HTR-8/SVneo (cell line): ENCODE measurements at places on chromosomes 1 and 21.

DNA sequence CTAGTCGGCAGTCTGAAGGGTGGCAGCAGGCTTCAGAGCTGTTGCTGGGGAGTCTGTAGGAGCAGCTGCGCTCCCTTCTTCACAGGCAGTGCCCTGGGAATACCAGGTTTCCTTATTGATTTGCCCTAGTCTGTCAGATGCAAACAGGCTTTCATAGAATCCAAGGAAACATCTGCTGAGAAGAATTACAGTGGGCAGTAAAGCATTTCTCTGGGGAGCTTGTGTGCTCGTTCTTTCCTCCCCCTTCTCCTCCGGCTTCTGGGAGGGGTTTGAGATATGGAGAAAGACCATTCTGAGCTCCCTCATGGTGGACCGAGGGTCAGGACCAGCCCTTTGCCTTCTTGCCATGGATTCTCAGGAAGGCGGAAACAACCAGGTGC lies 25.4 kb upstream of the PARP1 start:
- DNase-seq: no peak

GRCh38 chr1:87800006-87800405 lies 471.3 kb downstream of the LMO4 start:
- no peak for DNase-seq

DNA sequence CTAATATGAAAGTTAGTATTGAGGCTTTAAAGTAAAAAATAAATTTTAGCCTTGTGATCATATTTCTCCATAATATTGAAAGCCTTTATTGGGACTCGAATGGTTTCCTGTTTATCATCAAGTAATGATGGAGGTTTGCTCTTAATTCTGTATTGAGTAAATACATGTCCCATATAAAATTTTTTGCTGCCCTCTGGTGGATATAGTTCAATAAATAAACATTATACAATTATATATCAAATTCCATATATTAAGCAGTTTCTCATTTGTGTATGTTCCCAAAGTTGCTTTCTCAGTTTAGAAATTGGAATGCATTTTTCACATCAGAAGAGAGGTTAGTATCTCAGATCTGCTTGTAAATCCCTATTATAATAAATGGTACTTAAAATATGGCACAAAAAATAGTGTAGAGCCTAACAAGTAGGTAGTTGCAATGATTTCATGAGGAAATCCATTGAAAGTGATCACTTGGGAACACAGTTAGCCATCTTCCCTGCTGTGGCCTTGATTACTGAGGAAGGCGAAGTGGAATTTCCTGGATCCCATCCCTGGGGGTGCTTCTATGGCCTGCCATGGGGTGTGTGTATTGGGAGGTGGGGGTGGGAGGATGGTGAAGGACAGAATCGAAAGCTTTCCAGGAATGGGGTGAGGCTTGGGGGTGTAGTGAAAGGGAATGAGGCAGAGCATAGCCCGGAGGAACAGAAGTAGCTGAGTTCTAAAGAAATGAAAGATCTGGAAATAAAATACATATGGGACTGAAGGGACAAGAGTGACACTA lies 84.1 kb upstream of the C21orf91 start:
- peak; percentile 25 for DNase-seq

- no peak for DNase-seq
Observed at GRCh38 chr1:25718732-25719131, 81.3 kb upstream of the SELENON start.

- DNase-seq: no peak
Observed at GRCh38 chr1:40625476-40626382, 39.8 kb downstream of the RIMS3 start.

DNA sequence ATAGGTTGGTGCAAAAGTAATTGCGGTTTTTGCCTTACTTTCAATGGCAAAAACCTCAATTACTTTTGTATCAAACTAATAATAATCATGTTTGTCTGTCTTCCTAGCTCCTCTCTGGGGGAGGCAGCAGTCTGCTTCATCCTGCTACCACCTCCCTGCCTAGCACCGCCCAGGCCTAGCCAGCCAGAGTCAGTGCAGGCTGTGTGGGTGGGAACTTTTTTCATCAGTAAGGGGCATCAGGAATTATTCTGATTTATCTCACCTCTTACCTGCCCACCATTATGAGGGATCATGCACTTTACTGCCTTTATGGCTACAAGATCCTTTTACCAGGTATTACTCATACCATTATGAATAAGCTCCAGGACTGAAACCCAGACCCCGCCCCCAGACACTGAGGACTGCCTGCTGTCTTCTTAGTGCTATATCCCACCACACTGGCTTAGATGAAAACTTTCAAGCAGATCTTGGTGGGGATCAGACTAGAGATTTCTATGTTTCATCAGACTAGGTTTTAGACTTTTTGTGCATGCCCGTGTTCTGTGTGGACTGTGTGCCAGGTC lies 116.4 kb downstream of the PBX1 start:
- DNase-seq: no peak

DNA sequence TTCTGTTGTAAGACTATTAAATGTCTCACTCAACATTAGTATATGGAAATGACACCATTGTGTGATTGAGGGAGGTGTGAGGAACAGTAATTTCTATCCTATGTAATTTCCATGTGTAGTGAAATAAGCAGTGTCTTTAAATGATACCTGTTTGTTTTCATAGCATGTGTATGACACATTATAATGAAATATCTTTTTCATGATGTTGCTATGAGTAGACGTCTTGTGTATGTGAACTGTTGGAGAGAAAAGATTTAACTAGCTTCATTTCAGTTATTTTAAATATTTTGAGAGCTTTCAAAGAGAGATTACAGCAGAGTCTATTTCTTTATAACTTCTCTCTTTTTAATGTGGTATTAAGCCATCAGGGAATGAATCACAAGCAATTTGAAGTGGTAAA lies 71.5 kb upstream of the QSOX1 start:
- no peak for DNase-seq

- no peak for DNase-seq
Observed at GRCh38 chr1:178607718-178608408, 95.0 kb downstream of the TEX35 start.

GRCh38 chr1:80448081-80448480 lies 1352.7 kb upstream of the ADGRL2 start:
- DNase-seq: no peak

- no peak for DNase-seq
Observed at GRCh38 chr21:39007532-39007931, 175.7 kb downstream of the PSMG1 start.

DNA sequence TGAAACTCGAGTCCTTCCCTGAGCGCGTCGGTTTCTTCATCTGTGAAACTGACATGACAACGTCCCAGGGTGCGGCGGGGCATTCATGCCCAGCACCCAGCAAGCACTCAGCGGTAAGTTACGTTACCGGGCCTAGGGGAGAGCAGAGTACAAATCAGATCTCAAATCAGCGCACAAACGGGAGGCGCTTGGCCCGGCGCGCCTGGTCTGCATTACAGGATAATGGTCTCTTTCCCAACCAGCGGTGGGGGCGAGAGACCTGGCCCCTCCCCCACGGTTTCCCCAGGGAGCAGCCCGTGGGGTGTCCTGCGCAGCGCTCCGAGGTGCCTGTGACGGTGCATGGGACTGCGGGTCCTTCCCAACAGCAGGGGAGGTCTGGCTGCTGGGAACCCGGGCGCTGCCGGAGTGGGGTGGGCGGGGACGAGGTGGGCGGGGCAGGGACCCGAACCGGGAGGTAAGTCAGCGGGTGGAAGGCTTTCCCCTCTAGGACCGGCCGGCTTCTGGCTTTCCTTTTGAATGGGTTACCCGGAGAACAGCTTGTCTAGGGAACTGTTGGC lies 1.0 kb downstream of the TMEM51 start:
- no peak for DNase-seq

- DNase-seq: no peak
Observed at GRCh38 chr1:179384027-179384426, 18.3 kb downstream of the AXDND1 start.

- DNase-seq: no peak
Observed at GRCh38 chr1:234779160-234779538, 169.2 kb upstream of the IRF2BP2 start.

DNA sequence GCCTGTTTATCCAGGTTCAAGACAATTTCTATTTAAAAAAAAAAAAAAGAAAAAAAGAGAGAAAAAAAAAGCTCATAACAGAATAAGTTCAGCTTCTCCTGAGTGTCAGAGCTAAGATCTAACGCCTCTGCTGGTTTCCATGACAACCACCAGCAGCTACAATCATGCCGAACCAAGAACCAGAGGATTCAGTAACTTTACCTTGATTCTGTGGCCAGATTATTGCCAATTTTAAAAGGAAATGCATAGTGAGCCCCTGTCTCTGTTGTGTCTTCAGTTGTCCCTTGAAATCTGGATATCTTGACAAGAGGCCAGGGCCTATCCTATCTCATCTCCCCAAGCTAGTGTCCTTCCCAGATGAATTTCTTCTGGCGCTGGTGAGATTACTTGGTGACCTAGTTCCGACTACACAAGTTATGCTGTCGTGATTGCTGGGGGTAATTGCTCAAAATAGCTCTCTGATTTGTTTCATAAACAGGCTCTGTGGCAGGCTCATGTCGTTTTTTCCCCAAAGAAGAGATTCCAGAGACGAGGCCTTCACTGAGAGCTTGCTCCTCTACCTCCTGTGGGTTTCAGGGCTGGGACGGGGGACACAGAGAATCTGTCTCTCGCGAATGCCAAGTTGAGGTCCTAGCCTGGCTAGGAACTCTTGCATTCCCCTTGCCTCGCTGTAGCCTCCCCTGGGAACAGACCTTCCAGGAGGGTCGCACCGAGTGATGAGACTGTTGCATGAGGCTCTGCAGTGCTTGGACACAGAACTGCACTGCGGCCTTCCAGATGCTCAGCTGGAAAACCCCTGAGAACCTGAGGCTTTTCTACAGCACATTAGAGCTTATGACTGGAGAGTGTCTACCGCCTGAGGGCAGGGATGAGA lies 32.4 kb upstream of the SCCPDH start:
- no peak for DNase-seq

- DNase-seq: no peak
Observed at GRCh38 chr1:211589782-211590721, 11.1 kb upstream of the SLC30A1 start.

DNA sequence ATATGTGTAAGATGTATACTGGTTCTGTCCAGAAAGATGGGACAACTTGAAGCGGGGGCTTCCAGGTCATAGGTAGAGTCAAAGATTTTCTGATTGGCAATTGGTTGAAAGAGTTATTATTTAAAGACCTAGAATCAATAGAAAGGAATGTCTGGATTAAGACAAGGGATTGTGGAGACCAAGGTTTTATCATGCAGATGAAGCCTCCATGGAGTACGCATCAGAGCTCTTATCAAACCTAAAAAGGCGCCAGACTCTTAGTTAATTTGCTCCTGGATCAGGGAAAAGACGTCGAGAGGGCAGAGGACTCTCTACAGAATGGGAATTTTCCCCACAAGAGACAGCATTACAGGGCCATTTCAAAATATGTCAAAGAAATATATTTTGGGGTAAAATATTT lies 23.7 kb upstream of the ETV3 start:
- no peak for DNase-seq

- DNase-seq: no peak
Observed at GRCh38 chr1:109306832-109307273, at the start of gene MYBPHL. TSS of gene MYBPHL (minus strand) at chr1:109307011. CDS start at chr1:109306991, 20 bp downstream.

- DNase-seq: no peak
Observed at GRCh38 chr1:147238053-147238902, 4.2 kb upstream of the CHD1L start.

GRCh38 chr1:14553711-14554110 lies 44.8 kb upstream of the KAZN start:
- no peak for DNase-seq

GRCh38 chr1:23865543-23865930 lies 2.6 kb downstream of the FUCA1 start:
- DNase-seq: peak; percentile 71

DNA sequence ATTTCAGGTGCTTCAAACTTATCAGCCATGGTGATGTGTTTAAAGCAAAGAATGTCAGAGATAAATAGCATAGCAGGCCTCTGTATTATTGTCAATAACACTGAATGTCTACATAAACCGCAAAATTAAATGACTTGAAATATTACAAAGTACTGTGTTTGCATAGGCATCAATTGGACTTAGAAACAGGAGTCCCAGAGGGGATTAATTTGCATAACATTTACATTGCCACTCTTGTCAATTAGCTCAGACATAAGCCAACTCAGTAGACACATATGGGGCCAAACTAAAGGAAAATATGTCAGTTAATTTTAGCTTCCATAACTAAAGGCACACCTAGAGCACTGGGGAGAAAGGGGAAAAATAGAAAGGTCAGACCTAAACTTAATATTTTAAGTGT lies 814.5 kb upstream of the NEGR1 start:
- DNase-seq: no peak

- no peak for DNase-seq
Observed at GRCh38 chr21:16713331-16714117, 799.3 kb upstream of the CXADR start.

- DNase-seq: no peak
Observed at GRCh38 chr1:6723621-6724428, 22.2 kb upstream of the DNAJC11 start.

DNA sequence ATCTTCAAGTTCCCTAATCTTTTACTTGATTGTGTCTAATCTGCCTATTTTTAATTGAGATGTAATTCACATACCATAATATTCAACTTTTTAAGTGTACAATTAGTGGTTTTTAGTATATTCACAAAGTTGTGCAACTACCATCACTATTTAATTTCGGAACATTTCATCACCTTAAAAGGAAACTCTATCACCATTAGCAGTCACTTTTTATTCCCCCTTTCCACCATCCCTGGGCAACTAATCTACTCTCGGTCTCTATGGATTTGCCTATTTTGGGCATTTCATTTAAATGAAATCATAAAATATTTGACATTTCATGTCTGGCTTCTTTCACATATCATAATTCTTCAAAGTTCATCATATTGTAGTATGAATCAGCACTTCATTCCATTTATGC lies 30.6 kb upstream of the HYI start:
- DNase-seq: no peak

- no peak for DNase-seq
Observed at GRCh38 chr1:6030132-6030531, 15.6 kb upstream of the KCNAB2 start.

GRCh38 chr1:19532519-19532918 lies 47.2 kb upstream of the CAPZB start:
- DNase-seq: no peak

DNA sequence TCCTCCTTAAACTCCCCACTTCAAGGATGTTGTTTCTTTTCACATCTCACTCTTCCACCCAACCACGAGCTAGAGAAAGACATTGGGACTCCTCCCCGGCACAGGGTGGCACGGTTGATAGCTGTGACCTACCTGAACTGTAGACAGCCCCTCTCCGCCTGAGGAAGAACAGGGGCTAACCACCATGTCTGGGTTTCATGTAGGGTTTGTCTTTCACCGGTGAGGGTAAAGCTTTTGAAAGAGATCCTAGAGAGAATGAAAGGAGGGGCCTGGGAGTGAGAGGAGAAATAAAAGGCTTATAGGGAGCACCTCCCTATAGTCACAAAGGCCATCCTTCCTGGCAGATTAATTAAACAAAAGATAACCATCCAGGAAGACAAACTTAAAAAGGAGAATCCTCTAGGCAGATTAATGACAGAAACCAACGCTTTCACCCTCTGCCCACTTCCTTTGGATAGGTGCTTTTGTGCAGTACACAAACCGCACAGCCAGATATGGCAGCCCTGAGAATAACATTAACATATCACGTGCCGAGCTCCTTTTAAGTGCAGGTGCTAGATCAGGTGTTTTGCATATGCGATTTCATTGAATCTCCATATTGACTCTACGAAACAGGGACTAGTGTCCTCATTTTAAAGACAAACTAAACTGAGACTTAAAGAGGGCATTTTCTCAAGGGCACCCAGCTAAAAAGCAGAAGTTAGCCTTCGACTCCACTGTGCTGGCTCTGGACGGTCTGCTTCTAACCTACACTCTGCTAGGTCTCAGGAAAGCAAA lies 178.1 kb upstream of the RUNX1 start:
- DNase-seq: no peak
